ENCODE measurements at places on chromosomes 2 and 18. TPM values are rescaled to one million over a fixed set of nuclear protein-coding genes. Genes with fewer than 3 reads are reported as not detected.

Gene DPYSL5
- not detected for total RNA-seq

Gene SERPINB3
- 0.17 TPM for total RNA-seq

Gene ZAP70
- not detected for total RNA-seq

Gene TRIM54
- 0.74 TPM for total RNA-seq

Gene CDH20
- not detected for total RNA-seq

Gene UNC80
- 0.17 TPM for total RNA-seq

Gene HJURP
- 10.4 TPM for total RNA-seq

Gene SKA1
- 18.0 TPM for total RNA-seq

Gene CPO
- total RNA-seq, result not detected

Gene DOK6
- 1.0 TPM for total RNA-seq

Gene REG1B
- total RNA-seq, result not detected

Gene FKBP1B
- 9.9 TPM for total RNA-seq

Gene ERMN
- not detected for total RNA-seq
